Cardiac muscle cell (in vitro differentiated cells and primary cell): ENCODE measurements at places on chromosomes 2 and 18. TPM values are rescaled to one million over a fixed set of nuclear protein-coding genes. Genes with fewer than 3 reads are reported as not detected.

DNA sequence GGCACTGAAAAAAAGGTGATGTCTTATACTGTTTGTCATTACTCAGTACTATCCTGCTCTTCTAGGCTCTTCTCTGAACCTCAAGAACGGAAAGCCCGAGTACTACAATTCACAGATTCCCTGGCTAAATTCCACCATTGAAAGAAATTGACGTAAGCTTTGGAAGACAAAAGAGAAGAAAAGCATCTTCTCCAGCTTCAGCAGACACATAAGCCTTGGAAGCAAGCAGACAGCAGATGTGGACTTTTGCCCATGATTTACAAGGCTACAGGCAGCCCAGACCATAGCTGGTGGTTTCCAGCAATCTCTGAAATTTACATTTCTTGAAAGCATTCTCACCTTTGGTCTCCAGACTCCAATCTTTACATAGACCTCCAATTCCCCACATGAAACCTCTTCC is 289.0 kb downstream of the C1D start:
- DNase-seq, result no peak

- peak; percentile 43 for DNase-seq
These were observed at the start of gene SP9 for GRCh38 chr2:174334781-174335251. Gene SP9, plus strand, starts transcription at chr2:174334954. Its CDS starts 139 bp downstream, at chr2:174335093.

DNA sequence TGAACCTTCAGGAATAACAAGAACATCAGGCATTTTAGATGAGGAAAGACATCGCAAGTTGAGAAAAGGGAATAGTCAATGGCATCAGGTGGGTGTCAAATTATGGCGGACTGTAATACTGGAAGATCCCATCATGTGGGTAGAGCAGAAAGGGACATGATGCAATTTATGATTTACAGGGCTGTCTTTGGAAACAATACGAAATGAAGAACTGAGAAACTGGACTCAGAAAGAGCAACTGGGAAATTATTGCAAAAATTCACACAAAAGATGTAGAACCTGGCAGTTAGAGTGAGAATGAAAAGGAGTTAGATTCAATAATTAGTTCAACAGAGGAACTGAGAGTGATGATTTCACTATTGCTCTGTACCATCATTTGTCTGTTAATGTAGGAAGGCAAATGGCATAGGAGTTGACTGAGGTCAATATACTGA is 1635.0 kb upstream of the ACVR2A start:
- no peak for DNase-seq

- DNase-seq, result no peak
These were observed 72.1 kb upstream of the PXDN start for GRCh38 chr2:1816414-1816911.

- DNase-seq, result no peak
These were observed 373.4 kb downstream of the LPIN1 start for GRCh38 chr2:12119841-12120240.

DNA sequence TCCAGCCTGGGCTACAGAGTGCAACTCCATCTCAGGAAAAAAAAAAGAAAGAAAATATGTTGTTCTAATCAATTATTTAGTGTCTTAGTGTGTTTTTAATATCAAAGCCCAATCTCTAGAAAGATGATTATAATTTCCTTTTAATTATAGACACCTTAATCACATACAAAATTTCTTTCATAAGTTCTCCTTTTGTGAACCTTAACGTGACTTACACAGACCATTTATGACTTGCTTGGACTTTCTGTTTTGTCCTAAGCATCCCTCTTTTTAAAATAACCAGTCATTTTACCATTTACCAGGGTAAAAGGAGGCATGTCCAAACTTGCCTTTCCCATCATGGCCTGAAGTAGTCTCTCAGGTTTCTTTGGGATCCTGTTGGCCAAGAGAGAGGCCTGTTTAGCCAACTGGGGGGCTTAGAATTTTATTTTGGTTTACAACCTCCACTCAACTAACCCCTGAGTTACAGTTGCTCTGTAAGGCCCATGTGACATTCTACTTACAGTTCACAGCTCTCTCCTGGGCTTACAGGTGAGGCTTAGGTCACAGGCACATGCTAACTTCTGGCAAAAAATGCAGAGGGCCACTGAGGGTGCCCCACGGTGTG is 23.9 kb upstream of the GPR155 start:
- peak; percentile 5 for DNase-seq

DNA sequence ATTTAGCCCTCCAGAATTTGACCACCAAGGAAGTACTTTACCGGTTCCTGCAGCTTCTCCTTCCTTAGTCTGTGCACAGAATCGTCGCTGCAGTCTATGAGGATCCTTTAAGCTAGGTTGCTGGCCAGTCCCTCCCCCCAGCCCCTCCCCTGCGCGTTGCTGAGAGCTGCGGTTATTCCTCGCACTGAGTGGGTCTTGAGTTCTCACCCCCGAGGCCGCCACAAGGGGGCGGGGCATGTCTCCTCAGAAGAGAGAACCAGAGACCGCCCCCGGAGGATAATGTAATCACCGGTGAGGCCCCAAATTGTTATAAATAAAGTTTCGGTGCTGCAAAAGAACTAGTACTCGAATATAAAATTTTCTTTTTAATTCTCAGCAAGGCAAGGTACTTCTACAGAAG is 1184.9 kb upstream of the CDH2 start:
- no peak for DNase-seq

DNA sequence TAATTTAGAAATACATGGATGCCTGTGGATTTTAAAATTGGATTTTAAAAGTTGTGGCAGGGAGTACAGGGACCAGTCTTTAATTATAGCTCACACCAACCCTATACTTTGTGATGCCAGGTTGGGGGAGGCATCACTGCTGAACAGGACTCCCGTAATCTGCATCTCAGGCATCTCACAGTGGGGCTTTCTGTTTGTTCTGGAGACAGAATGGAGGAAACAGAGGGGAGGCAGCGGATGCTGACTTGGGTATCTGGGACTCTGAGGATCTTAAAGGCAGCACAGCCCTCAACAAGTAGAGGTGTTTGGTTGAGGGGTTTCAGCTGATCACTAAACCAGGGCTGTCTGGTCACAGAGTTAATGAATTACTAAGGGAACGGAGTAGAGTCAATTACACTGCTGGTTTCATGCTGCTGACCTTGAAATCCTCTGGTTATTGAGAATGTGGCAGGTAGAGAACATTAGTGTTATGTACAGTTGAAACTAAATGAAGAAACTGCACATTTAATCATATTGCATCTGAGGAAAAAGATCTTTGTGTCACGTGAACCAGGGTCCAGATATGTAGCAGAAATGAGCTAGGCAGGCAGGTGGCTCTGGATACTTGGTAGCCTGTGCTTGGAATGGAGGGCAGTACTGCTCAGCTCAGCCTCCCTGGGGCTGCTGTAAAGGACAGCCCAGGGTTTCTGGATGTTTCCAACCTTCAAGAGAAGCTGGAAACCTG is 40.3 kb downstream of the FHOD3 start:
- no peak for DNase-seq

DNER gene
- total RNA-seq, result 0.04 TPM in 1 of 2 replicates, not detected in the other

DNA sequence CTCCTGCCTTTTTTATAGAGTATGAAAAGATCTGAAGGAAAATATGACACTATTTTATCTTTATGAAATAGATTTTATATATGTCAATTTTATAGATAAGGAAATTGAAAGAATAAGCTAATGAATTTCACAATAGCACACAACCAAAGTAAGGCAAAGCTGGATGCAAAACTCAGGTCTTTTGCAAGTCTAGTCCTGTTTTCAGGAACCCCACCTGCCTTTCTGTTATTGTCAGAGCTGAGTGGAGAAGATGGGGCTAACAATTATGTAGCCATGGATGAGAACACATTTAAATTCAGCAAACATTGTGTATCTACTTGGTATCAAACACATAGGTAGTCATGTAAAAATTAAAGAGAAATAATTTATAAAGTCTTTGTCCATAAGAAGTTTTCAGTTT is 161.5 kb upstream of the ZEB2 start:
- DNase-seq, result no peak
